ENCODE measurements at places on chromosomes 12 and 14.

DNA sequence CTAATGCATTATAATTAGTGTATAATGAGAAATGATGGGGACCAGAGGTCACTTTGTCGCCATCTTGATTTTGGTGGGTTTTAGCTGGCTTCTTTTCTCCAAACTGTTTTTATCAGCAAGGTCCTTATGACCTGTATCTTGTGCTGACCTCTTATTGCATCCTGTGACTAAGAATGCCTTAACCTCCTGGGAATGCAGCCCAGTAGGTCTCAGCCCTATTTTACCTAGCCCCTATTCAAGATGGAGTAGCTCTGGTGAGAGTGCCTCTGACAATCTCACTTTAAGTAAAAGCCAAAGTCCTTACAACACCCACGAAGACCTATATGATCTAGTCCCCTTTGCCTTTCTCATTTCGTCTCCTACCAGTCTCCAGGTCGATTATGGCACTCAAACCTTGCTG, 28.3 kb upstream of the STRAP start:
- H3K36me3 ChIP-seq, result no peaks in the 10 kb centered on the region
- no peak for DNase-seq
- H3K4me1 ChIP-seq, result no peaks in the 10 kb centered on the region
- H3K27ac ChIP-seq, result no peak overlapping the region
- no peaks in the 10 kb centered on the region for H3K27me3 ChIP-seq

DNA sequence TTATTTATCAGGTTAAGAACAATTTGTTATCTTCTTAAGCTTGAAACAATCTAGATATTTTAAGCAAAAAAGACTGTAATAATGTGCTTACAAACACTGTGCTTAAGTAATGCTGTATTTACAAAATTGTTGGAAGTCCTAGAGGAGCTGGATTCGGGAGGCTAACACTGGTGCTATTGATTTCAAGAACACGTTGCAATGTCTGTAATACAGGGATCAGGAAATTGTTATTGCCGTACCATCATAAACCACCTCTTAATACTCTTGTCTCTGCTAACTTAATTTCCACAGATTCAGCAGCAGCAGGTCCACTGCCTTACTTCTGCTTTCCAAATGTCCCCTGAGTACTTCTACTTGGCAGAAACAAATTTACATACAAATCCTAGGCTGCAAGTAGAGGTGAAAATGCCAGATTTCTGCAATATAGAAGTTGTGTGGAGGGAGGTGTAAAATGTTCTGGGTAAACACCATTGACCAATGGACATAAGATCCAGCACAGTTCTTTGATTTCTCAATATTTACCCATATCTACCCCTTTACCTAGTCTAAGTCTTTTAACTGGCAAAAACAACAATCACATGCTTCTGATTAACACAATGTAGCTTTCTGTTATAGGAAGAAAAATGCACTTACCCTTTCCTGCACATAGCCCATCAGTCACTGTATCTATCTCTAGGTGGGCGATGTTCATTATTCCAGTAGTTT, 663.4 kb downstream of the TMTC2 start:
- H3K4me3 ChIP-seq, result no peak overlapping the region
- no peak for DNase-seq
- H3K27me3 ChIP-seq, result no peaks in the 10 kb centered on the region
- H3K4me1 ChIP-seq, result no peaks in the 10 kb centered on the region
- H3K36me3 ChIP-seq, result no peaks in the 10 kb centered on the region

DNA sequence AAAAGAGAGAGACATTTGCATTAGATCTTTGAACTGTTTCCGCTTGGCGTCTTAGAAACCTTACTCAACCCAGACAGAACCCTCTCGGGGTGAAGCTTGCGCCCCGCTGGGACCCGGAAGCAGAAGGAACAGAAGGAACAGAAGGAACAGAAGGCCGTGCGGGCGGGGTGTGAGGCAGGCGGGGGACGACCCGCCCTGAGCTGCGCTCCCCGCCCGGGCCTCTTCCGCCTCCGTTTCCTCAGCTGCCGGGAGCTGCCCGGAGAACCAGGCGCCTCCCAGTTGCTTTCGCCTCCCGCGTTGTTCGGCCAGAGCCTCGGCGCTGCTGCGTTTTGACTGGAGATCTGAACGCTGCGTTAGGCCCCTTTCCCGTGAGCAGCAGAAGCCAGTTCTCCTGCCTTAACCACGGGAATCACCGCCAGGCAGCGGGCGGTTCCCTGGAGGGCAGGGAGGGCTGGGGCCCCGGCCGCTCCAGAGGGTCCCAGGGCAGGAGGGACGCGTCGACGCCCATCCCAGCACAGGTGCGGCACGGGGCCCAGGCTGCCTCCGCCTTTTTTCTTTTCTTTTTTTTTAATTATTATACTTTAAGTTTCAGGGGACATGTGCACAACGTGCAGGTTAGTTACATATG, 19.3 kb upstream of the MMP17 start:
- no peak overlapping the region for H3K4me3 ChIP-seq
- H3K36me3 ChIP-seq, result no peaks in the 10 kb centered on the region
- no peaks in the 10 kb centered on the region for H3K27me3 ChIP-seq
- no peak for DNase-seq
- peak overlapping the region; percentile 53 for H3K27ac ChIP-seq
- no peaks in the 10 kb centered on the region for H3K4me1 ChIP-seq

- H3K36me3 ChIP-seq, result no peaks in the 10 kb centered on the region
- H3K4me3 ChIP-seq, result peak overlapping the region; percentile 26
- H3K27me3 ChIP-seq, result no peaks in the 10 kb centered on the region
- peaks cover 84% of the 10 kb centered on the region for H3K4me1 ChIP-seq
- H3K27ac ChIP-seq, result peak overlapping the region; percentile 75
Measured at GRCh38 chr12:14396071-14396470, 30.6 kb downstream of the ATF7IP start.

GRCh38 chr12:46354802-46355199, 17.8 kb downstream of the SLC38A2 start:
- peaks cover 2% of the 10 kb centered on the region for H3K4me1 ChIP-seq
- no peak for DNase-seq
- H3K4me3 ChIP-seq, result no peak overlapping the region

- no peaks in the 10 kb centered on the region for H3K4me1 ChIP-seq
- no peaks in the 10 kb centered on the region for H3K36me3 ChIP-seq
- H3K27ac ChIP-seq, result no peak overlapping the region
- H3K27me3 ChIP-seq, result no peaks in the 10 kb centered on the region
- DNase-seq, result no peak
Measured at GRCh38 chr12:27922531-27923139, 49.9 kb downstream of the PTHLH start.

DNA sequence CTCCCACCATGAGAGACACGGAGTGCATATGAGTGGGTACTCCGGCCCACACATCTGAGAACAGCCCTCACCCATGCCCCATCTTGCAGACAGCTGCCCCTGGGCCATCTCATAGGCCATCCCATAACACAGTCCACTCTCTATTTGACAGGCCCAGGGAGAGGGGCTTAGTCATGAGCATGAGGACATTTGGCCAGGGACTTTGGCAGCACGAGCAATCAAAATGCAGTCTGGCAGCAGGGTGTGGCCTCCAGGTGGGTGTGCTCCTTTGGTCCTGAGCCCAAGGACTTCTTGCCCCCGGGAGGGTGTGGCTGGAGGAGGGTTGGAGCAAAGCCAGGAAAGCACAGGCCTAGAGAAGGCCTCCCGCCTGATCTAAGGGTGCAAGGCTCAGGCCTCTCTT, 25.6 kb downstream of the EMP1 start:
- H3K4me1 ChIP-seq, result no peaks in the 10 kb centered on the region
- DNase-seq, result no peak
- H3K27ac ChIP-seq, result no peak overlapping the region
- H3K27me3 ChIP-seq, result no peaks in the 10 kb centered on the region
- H3K36me3 ChIP-seq, result no peaks in the 10 kb centered on the region

- no peaks in the 10 kb centered on the region for H3K36me3 ChIP-seq
- H3K27me3 ChIP-seq, result no peaks in the 10 kb centered on the region
- no peak overlapping the region for H3K4me3 ChIP-seq
- no peak overlapping the region for H3K27ac ChIP-seq
- no peaks in the 10 kb centered on the region for H3K4me1 ChIP-seq
Measured at GRCh38 chr14:104925855-104926609, 1.4 kb downstream of the PLD4 start.

GRCh38 chr12:13199592-13199991, 3.1 kb downstream of the EMP1 start:
- H3K36me3 ChIP-seq, result no peaks in the 10 kb centered on the region
- DNase-seq, result no peak
- H3K27me3 ChIP-seq, result no peaks in the 10 kb centered on the region
- H3K4me3 ChIP-seq, result no peak overlapping the region

DNA sequence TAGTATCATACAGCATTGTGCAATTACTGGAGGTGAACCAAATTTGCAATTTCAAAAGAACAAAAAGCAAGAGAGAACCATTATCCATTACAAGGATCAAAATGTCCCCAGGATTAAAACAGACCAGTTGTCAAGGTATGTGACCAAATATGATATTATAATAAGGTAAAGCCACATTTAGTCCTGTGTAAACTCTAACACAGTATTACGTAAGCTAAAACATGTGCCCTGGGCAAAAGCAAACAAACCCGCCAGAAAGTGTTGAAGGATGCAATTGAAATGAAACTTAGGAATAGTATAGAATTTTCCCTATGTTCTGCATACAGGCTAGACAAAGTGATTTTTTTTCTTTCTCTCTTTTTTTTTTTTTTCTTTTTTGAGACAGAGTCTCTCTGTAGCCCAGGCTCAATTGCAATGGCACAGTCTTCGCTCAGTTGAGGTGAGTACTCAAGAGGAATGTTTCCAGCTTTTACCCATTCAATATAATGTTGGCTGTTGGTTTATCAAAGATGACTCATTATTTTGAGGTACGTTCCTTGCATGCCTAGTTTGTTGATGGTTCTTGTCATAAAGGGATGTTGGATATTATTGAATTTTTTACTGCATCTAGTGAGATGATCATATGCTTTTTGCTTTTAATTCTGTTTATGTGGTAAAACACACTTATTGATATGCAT, 137.1 kb upstream of the FOXG1 start:
- no peak overlapping the region for H3K27ac ChIP-seq
- H3K4me1 ChIP-seq, result no peaks in the 10 kb centered on the region
- no peaks in the 10 kb centered on the region for H3K36me3 ChIP-seq

DNA sequence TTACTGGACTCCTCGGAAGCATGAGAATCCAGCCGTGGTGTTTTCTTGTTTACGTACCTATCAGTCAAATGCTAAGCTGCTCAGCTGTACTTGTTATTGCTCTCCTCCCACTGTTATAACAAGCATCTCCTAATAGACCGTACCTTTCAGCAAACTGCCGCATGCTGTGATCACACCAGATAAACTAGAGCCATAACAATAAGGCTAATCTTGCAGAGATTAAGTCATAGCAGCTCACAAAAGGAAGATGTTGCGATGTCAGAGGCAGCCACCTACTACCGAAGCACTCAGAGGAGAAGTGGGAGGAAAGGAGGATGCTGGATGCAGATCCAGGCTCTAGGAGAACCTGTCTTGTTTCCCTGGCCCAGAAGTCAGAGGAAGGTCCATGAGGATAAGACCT, 196.0 kb downstream of the GALC start:
- H3K4me3 ChIP-seq, result no peak overlapping the region
- no peaks in the 10 kb centered on the region for H3K27me3 ChIP-seq
- DNase-seq, result no peak
- H3K36me3 ChIP-seq, result no peaks in the 10 kb centered on the region
- no peaks in the 10 kb centered on the region for H3K4me1 ChIP-seq
- no peak overlapping the region for H3K27ac ChIP-seq

GRCh38 chr12:124191966-124192365, 102.9 kb upstream of the RFLNA start:
- H3K27ac ChIP-seq, result no peak overlapping the region
- no peaks in the 10 kb centered on the region for H3K36me3 ChIP-seq
- H3K27me3 ChIP-seq, result no peaks in the 10 kb centered on the region
- no peak overlapping the region for H3K4me3 ChIP-seq
- H3K4me1 ChIP-seq, result no peaks in the 10 kb centered on the region

DNA sequence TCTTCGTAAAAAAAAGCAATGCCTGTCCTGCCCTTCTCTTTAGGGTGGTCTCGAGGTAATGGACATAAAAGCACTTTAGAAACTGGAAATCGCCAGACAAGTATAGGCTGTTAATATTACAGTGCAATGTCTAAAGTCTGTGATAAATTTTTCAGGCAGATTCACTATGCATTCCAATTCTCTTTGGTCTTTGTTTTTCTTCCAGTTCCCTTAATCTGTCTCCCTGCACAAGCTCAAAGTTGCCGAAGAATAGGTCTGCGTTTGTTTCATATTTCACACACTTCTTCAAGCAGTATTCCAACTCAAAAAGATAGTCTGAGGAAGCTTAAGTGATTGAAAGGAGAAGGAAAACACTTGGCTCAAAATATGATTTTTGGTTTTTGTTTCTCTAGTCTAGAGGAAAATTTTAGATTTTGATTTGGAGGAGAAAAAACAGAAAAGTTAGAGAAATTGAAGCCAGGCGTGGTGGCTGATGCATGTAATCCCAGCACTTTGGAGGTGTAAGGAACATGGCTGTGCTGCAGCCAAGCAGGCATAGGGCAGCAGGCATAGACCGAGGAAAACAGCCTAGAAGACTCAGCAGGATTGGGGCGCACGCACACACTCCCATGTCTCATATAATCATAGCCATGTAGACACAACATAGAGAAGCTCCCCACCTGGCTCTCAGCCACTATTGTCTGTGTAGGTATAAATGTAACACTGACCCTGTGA, 96.2 kb upstream of the TMPO start:
- H3K4me1 ChIP-seq, result no peaks in the 10 kb centered on the region
- no peak overlapping the region for H3K27ac ChIP-seq
- no peaks in the 10 kb centered on the region for H3K27me3 ChIP-seq
- no peak overlapping the region for H3K4me3 ChIP-seq

DNA sequence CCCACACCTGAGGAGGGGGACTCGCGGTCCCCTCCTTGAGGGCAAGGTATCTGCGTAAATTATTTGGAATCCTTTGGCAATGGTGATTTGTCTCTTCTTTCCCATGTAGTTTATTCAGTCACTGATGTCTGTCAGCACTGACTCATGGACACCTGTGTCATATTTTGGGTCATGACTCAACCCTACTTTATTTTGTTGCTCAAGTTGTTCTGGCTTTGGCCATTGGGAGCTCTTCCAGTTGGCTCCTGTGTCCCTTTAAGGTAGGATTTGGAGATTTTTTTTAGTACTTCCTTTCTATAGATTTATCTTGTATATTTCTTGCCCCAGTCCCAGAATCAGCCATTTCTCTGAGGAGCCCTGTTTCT, 47.4 kb upstream of the C14orf180 start:
- no peaks in the 10 kb centered on the region for H3K36me3 ChIP-seq
- H3K27ac ChIP-seq, result no peak overlapping the region
- no peak for DNase-seq
- no peak overlapping the region for H3K4me3 ChIP-seq
- no peaks in the 10 kb centered on the region for H3K4me1 ChIP-seq
- H3K27me3 ChIP-seq, result no peaks in the 10 kb centered on the region
